ENCODE measurements at places on chromosomes 5 and 9. TPM values are rescaled to one million over a fixed set of nuclear protein-coding genes. Genes with fewer than 3 reads are reported as not detected.

Gene MYORG
- total RNA-seq: 3.1 TPM

- DNase-seq: no peak
Measured at GRCh38 chr5:88825584-88826315, 57.2 kb downstream of the MEF2C start.

DNA sequence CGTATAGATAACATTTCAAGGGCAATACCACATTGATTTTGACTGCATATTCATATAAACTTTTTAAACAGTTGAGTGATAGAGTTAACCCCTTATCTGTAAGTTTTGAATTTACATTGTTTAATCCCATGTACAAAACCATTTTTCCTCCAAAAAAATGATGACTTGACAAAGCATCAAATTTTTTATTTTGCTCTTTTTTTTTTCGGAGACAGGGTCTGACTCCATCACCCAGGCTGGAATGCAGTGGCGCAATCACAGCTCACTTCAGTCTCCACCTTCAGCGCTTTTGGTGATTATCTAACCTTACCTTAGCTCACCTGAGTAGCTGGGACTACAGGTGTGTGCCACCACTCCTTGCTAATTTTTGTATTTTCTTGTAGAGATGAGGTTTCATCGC lies 1670.1 kb upstream of the CDH9 start:
- no peak for DNase-seq

Gene NIPAL4
- total RNA-seq: not detected

GRCh38 chr5:122312591-122313406 lies 762 bp downstream of the SNCAIP start:
- peak; percentile 50 for DNase-seq

GRCh38 chr5:133373121-133373870 lies 239.0 kb downstream of the FSTL4 start:
- DNase-seq: peak; percentile 17

Gene EFNA5
- 4.1 TPM for total RNA-seq

DNA sequence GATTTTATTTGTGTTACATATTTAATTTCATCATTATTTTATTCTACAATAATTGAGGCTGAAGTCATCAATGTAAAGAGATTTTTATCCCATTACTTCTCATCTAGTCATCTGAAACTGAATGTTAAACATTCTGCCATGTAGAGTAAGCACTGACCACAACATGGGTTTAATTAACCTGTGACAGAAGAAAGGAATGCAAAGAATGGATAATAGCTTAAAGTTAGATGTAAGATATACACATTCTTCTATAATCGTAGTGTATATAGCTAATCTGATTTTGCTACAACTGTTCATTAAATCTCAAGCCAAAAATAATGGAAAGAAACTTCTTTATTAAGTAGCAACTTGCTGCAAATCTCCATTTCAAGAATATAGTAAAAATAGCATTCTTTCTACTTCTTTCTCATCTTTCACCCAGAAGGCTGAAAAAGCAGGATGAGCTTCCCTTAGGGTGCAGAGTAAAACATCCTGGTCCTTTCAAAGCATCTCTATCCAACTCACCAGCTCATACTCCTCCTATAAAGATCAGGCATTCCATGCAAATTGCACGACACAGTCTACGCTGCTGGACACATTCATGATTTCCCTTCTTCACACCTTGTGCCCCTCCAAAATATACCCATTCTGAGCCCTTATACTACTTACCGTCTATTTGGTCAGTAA lies 115.2 kb downstream of the EFNA5 start:
- peak; percentile 24 for DNase-seq

DNA sequence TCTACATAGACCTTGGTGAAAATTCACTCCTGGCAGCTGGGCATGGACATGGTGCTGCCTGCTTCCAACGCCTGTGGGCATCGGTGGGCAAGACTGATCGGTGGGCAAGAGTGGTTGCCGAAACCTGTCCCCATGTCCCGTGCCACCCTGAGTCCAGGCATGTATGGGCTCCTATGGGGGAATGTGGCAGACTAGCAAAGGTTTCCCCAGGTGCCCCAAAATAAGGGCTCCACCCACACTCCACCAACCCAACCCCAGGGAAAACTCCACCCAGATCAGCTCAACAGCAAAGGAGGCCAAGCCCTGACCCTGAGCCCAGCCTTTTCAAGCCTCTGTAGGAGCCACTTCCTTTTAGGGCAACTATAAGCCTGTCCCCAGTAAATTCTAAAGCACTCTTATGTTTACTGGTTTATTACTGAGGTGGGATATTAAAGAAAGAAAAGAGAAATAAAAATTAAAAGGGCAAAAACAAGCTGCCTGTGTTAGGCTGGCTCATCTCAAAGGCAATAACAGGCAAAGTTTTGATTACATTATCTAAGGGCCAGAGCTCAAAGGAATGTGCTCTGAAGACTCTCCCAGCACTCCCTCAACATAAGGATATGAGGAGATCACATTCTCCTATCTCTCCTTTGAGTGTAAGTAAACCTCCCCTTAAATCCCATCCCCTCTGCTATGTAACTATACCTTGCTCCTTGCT lies 8.9 kb upstream of the SPATA31E1 start:
- no peak for DNase-seq

DNA sequence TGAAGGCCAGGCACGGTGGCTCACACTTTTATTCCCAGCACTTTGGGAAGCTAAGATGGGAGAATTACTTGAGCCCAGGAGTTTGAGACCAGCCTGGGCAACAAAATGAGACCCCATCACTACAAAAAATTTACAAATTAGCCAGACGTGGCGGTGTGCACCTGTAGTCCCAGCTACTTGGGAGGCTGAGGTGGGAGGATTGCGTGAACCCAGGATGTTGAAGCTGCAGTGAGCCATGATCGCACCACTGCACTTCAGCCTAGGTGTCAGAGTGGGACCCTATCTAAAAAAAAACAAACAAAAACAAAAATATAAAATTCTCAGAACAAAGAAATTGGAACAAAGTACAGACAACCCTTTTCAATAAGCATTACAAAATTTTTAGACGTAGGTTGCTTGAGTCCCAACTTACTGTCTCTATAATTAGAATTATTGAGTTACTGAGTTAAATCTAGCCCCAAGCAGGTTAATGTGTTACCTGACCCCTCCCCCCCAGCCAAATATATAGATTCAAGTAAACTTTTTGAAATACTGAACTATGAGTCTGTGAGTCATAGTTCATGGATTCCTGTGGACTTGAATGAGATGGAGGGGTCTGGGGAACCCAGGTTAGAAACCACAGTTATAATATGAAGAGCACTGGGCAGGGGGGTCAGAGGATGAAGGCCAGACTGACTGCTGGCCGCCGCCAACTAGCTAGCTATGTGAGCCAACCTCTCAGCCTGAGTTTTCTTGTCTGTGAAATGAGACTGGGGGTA lies 173.1 kb downstream of the AOPEP start:
- no peak for DNase-seq

DNA sequence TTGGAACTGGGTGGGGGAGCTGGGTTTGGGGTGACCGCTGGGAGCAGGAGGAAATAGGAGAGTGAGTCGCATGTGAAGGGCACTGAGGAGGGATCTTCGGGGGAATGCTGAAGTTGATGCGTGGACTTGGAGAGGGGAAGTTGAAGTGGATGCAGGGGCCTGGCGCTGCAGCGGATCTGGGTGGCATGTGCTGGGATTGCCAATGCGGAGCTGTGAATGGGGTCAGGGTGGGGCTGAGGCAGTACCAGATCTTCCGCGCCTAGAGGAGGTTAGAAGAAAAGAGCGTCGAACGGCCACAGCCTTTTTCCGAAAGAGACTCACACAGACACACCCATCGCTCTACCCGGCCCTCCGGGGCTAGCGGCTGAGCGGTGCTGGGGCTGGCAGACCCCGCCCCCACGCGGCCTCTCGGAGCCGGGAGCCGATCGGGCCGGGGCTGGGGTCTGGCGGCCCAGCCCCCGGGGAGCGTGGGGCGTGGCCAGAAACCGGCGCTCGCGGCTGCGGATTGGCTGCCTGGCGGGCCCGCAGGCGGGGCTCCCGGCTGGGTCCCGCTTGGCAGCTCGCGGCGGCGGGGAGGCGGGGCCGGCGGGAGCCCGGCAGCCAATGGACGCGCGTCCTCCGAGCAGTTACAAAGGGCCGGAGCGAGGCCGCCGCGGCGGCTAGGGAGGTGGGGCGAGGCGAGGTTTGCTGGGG lies at the start of gene TGFBR1:
TSS of gene TGFBR1 (plus strand) at position 655 of the 693 bp plus-strand sequence. CDS start 93 bp downstream, outside the sequence.
- peak; percentile 93 for DNase-seq

GRCh38 chr5:135720191-135720590 lies 114.3 kb upstream of the SLC25A48 start:
- no peak for DNase-seq

Gene ZFP2
- not detected for total RNA-seq

DNA sequence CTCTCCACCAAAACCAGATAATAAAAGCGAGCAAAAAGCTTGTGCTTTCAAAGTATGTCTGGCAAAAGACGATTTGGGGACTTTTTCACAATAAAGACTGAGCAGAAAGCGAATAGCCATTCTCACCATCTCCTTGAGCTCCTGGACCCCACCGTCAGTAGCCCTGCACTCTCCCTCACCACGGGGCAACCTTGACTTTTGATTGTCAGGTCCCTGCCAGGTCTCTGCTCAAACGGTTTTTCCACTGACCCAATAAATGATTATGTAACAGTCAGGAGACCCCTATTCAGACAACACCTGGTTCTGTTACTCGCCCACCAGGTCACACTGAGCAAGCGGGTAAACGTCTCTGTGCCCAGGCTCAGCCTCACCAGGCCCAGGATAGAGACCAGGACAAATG lies 131.3 kb downstream of the MVB12B start:
- no peak for DNase-seq

DNA sequence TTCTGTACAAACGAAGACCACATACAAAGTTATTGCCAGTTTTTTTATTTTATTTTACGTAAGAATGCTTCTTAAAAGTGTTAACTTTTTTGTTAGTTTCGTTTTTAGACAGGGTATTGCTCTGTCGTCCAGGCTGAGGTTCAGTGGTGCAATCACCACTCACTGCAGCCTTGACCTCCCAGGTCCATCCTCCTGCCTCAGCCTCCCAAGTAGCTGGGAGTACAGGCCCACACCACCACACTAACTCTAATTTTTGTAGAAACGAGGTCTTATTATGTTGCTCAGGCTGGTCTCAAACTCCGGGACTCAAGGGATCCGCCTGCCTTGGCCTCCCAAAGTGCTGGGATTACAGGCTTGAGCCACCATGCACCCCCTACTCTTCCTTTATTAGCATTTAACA lies 2.3 kb upstream of the DNAJA1 start:
- DNase-seq: no peak

Gene KIAA0825
- total RNA-seq: 0.56 TPM

DNA sequence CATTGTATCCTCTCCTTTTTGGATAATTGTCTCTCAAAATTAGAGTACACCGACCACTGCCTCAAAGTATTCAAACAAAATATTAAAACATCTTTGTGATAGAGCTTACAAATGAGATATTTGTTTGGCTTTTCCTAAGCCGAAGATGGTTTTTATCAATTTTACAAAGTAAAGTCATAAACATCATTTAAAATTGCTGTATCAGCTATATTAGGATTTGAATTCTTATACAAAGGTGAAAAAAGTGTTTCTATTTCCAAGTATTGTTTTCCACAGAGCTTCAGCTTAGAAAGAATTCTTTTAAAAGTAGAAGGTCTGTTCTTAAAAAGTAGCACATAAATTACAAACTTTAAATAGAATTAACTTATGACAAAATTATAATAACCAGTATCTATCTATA lies 116.6 kb upstream of the IFNE start:
- no peak for DNase-seq

- no peak for DNase-seq
Measured at GRCh38 chr5:133890776-133891280, 77.6 kb downstream of the C5orf15 start.

Gene SLC45A2
- not detected for total RNA-seq

Gene GOLGA1
- total RNA-seq: 7.8 TPM

Gene GLRA1
- not detected for total RNA-seq

Gene SPEF2
- total RNA-seq: 1.1 TPM

Gene PCDHB2
- 0.37 TPM for total RNA-seq

DNA sequence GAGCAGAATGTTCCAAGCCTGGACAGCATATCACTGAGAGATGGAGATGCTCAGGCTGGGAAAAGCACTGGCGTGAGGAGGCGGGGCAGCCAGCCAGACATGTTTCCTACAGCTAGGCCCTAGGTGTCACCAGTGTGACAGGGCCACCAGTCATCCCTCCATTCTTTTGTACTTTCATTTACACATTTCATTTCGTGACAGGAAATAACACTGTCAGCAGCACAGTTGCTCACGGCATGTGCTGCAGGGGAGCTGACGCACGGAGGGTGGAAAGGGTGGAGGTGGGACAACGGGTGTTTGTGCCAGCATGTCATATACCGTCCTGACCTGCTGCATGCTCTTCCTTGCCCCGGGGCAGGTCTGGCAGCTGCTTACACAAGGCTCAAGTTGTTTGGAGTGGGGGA lies 14.8 kb upstream of the CEMIP2 start:
- DNase-seq: no peak

Gene SMIM33
- not detected for total RNA-seq

DNA sequence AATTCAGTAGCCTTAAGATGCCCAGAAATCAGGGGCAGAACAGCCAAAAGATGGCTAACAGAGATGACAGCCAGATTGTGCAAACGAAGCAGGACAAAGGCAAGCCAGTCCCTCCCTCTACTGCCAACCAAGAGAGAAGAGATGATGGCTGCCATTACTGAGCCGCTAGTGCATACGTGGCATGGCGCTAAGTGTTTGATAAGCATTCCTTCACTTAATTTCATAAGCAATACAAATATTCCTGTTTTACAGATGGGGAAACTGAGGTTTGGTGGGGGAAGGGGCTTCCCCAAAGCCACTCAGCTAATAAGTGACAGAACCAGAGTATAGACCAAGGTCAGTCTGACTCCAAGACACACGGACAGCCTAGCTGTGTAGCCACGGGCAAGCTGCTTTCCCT lies 44.1 kb downstream of the STK10 start:
- DNase-seq: no peak

Gene GRAMD2B
- total RNA-seq: 5.2 TPM

DNA sequence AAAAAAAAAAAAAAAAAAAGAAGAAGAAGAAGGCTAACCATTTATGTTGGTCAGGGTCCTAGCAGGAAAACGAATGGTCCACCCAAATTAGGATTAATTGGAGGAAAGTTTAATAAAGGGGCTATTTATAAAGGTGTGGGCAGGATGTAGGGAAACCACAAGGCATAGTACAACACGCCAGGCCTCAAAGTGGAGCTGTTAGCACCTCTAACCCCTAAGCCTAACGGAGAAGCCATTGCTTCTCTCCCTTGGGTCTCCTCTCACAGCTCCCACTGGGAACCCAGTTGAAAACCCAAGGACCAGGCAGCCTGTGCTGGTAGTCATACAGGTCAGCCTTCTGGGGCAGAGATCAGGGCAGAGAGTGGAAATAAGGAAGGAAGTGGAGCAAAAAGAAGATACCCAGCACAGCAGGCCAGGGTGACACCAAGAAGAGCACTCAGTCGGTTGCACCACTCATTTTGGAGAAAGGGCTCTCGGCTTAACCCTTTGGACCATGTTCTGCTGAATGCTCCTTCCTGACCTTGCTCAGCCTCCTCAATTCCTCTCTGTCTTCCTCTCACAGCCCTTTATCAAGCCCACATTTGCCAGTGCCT lies 8.8 kb upstream of the GLIPR2 start:
- no peak for DNase-seq

Gene ABO
- not detected for total RNA-seq

Data from HT1080 (cell line).